ENCODE measurements at places on chromosomes 12 and 14.

GRCh38 chr12:51391283-51392123 lies at the start of gene GALNT6:
Gene GALNT6 (minus strand): TSS chr12:51391406. CDS start chr12:51379781, 11,625 bp downstream.
- peak; percentile 32 for DNase-seq

DNA sequence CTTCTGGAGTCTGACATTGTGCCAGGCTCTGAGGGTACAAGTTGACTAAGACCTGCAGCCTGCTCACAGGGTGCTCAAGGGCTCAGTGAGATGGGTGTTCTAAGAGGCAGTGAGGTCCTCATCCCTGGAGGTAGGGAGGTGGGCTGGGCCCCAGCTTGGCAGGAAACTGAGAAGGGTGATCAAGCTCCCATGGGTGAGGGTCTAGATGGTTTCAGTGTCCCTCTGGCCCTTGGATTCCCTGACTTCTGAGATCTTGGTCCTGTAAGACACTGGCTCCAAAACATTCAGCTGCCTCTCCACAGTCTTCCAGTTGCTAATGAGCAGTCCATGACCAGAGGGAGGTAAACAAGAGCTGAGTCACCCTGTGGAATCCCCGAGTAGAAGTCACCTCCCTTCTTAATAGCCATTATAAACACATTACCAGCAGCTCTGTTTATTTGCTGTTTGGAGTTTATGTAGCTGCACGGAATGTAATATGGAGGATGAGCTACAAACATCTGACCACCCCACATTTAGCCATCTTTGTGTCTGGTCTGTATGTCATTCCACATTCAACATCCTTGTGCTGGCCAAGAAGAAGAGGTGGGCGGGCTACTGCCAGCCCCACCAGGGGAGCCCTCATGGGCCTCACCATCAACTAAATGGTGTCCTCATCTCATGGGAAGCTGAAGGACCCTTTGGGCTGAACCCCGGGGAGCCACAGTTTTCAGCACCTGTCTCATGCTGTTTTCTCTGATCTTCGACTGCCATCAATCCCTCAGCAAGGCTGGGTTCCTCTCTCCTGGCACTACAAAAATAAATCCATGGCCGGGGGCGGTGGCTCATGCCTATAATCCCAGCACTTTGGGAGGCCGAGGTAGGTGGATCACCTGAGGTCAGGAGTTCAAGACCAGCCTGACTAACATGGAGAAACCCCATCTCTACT lies 37.2 kb upstream of the BDKRB2 start:
- DNase-seq, result no peak

DNA sequence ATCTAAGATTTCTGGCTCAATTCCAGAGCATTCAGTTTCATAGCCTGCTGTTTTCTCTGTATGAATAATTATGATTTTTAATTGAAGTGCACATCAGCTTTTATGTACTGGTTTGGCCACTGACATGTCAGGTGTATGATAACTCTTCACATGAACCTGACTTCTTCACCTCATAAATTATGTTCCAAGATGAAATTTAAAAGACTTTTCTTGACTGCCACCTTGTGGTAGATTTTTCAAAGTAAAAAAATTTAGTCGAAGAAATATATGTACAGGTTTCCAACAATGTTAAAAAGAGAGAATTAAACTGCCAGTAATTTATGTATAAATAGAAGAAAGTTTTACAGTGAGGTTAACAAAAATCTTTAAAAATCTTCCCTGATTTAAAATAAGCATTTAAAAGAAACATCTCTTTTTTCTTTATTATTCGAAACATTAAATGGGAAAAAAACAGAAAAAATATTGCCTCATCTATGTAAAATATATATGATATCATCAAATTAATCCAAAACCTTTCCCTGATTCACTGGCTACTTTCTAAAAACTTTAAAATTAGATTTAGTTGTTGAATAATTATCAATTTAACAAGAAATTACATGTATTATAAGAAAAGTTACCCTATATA lies 124.9 kb upstream of the ATXN7L3B start:
- DNase-seq, result no peak

- DNase-seq, result no peak
These were observed 198.7 kb upstream of the DCN start for GRCh38 chr12:91381309-91381804.

DNA sequence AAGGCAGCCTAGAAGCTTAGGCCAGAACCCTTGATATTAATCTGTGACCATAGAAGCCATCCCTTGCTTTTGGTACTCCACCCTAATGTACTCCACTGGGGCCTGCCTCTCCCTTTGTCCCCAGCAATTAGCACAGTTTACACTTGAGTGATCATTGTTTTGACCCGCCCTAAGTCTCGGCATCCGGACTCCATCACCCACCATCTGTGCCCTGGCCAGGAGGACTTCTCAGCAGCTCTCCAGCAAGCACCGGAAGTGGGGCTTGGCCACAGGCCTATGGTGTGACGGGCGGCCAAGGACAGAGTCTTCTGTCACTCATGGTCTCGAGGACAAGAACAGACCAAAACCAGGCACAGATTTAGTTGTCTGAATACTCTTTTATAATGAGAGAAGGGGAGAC lies 126.5 kb upstream of the NTF3 start:
- no peak for DNase-seq

DNA sequence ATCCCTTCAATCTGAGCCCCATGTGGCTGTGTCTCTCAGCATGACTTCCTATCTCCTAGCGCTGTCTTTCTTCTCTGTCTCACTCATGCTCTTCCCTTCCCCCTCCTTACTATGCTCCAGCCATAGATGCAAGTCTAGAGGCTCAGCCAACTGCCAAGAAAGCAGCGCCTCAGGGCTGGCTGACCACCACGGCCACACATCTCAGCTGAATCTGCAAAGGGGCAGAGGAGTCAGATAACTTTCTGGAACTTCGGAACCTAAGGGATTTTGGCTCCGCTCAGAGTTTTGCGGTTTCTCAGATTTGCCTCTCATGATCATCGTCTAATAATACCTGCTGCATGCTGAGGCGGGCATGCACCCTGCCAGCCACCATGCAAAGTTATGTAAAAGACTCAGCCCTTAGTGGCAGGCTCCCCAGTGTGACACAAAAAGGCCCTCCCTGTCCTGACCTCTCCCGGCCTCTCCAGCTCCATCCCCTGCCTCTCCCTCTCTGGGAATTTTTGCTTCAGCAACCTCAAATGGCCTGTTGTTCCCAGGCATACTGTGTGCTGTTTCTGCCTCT lies 5.0 kb upstream of the FGF6 start:
- no peak for DNase-seq

GRCh38 chr12:115456946-115457689 lies 773.1 kb upstream of the TBX3 start:
- no peak for DNase-seq

GRCh38 chr14:80055667-80056496 lies 155.4 kb downstream of the DIO2 start:
- no peak for DNase-seq

- no peak for DNase-seq
These were observed 480.4 kb downstream of the DIO2 start for GRCh38 chr14:79730953-79731352.

DNA sequence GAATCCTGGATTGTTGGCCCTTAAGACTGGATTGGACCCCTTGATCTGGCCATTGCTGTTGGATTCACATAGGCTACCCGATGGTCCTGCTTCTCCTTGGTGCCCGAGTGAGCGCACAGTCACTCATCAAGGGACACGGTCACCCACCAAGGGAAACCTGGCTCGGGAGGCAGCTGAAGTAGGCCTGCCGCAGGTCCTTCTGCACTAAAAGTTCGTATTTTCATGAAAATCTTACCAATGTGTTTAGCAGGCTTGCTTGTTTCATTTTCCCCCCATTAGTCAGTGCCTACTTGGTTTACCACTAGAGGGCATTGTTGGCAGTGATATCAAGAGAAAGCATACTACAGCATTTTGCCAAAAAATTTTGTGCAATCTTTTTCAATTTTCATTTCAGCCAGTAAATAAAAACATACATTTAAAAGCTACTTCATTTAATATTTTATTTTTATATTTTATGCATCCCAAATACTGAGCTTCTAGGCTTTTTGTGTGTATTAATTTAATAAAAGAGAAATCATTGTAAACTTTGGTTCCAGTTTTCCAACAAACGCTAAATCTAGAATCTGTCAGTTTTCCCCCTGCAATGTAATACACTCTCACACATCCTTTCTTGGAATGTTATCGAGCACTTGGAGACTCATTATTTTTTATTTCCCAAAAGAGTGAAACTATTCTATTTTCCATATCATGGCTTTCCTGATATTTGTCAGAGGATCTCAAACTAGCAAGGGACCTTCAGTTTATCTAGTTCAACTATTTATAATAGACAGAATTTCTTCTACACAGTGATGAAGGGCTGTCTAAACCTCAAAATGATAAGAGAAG lies 116.7 kb downstream of the LMNTD1 start:
- DNase-seq, result no peak

- DNase-seq, result no peak
These were observed 12.8 kb downstream of the SOCS2 start for GRCh38 chr12:93585247-93585646.

DNA sequence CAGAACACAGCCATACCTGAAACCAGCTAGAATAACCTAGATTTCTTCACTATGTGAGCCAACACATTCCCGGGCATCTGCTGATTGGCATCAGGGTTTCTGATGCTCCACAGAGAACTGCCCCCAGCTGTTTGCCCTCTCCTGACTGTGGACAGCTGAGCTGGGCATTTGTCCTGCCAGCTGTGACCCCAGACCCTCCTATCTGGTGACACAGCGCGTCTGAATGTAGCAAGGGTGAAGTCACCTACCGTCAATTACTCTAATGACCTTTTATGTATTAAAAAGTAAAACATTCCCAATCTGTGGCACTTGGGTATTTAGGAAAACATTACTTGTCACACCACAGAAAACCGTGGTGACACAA lies 29.7 kb upstream of the SFSWAP start:
- no peak for DNase-seq

DNA sequence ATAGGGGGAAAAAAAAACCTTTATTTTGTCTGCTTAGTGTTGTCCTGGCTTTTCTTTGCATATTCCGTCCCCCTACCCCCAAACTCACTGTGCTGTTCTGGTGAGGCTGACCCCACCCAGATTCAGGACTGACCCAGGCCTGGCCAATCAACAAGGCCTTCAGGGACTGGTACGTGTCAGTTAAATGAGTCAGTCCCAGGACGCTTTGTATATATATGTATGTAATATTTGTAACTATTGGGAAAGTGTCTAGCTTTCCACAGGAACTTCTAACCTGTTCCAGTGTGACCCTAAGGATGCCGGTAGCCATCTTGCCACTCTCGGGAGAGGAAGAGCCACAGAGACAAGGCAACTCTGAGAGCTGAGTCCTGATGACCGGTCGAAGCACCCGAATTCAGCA lies 107.4 kb downstream of the VCPKMT start:
- no peak for DNase-seq

DNA sequence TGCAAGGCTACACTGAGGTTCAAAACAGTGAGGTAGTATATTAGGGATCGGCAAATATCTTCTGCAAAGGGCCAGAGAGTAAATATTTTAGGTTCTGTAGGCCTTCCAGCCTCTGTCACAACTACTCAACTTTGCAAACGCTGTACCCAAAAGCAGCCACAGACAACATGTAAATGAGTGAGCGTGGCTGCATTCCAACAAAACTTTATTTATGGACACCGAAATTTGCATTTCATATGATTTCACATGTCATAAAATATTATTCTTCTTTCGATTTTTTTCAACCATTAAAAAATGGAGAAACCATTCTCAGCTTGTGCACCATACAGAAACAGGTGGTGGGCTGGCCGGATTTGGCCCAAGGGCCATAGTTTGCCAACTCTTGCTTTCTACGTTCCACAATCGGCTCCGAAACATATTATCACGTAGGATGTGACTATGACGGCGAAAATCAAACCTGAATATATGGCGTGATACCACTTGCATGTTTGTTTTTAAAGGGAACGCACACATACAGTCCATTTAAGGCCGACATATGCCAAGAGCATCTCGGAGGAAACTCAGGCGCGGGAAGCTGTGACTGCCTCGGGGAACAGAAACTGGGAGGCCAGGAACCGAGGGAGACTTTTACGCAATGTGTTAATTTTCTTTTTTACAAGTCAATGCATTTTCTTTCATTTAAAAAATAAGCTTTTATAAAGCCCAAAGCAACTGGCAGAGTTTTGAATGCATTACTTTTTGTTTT lies 7.1 kb downstream of the NCOR2 start:
- DNase-seq, result no peak

GRCh38 chr14:97276573-97276972 lies 479.4 kb downstream of the VRK1 start:
- no peak for DNase-seq

DNA sequence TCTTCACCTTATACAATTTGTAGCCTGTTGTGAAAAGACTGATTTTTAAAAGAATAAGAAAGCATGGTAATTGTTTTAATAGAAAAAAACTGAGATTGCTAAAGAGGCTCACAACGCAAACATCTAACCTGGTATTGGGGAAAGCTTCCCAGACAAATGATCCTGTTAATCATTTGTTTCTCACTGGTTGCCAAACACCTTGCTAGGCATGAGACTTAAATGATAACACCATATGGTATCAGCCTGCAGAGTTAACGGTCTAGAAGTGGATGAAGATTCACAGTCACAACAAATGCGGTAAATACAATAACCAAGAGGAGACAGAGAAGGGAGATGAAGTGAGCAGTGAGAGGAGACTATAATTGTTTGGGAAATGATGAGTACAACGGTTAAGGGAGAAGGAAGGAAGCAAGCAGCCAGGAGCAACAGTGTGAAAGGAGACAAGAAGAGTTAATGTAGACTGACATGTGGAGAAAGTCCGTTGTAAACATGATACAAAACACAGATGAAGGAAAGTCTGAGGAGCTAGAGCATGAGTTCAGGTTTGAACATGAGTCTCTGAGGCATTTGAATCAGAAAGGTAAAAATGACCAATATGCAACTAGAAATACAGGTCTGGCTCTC lies 19.8 kb downstream of the GXYLT1 start:
- DNase-seq, result no peak

GRCh38 chr14:93960108-93960475 lies 16.3 kb downstream of the ASB2 start:
- no peak for DNase-seq
